ENCODE measurements at places on chromosomes 7 and 10. TPM values are rescaled to one million over a fixed set of nuclear protein-coding genes. Genes with fewer than 3 reads are reported as not detected.
A peak's percentile ranks its signal among the peaks of the same experiment; 100 is the strongest.

INMT gene
- 15.6 TPM for polyA plus RNA-seq

DNA sequence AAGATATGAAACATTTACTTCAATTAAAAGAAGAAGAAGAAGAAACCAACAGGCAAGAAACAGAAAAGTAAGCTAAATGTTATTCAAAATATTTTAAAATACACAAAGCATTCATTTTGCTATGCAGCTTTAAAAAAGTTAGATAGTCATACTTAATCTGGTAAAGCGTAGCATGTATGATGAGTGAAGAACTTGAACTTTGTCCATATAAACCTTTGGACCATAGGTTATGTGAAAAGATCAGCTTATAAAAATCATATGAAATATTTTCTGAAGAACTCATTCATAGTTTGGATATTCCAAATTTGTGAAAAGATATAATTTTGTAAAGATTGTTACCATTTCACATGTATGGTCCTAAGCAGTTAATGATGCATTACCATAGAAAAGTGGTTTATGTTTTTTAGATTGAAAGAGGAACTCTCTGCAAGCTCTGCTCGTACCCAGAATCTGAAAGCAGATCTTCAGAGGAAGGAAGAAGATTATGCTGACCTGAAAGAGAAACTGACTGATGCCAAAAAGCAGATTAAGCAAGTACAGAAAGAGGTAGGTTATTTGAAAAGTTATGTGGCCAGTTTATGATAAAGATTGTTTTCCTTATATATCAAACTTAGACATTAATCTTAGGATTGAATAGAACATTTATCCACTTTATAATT is 37.3 kb downstream of the KIF20B start:
- no peak for DNase-seq

- DNase-seq = no peak
These were observed 32.4 kb downstream of the DRGX start for GRCh38 chr10:49363309-49364031.

- no peak for DNase-seq
These were observed at the start of gene SVIL for GRCh38 chr10:29634764-29635625. Gene SVIL (minus strand): TSS chr10:29634971. CDS start chr10:29555058, 79,913 bp downstream.

TMEM140 gene
- 7.0 TPM for polyA plus RNA-seq

- DNase-seq = no peak
These were observed 124.1 kb downstream of the LMBR1 start for GRCh38 chr7:156768698-156769472.

- no peak for DNase-seq
These were observed at the start of gene CCDC172 for GRCh38 chr10:116324227-116324950. Gene CCDC172 (plus strand): TSS chr10:116324448. CDS start chr10:116325012, 564 bp downstream.

FLNC gene
- polyA plus RNA-seq = 0.93 TPM

DNA sequence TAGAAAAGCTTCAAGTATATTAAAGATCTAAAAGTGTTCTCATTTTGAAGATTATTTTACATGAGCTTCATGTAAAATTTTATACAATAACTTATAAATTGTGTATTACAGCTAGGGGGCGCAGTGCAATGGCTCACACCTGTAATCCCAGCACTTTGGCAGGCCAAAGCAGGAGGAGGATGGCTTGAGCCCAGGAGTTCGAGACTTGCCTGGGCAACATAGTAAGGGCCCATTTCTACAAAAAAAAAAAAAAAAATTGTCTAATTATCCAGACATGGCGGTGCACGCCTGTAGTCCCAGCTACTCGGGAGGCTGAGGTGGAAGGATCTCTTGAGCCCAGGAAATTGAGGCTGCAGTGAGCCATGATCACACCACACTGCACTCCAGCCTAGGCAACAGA is 16.6 kb downstream of the ACBD5 start:
- peak; percentile 79 for DNase-seq

GRCh38 chr10:93039110-93039509 is 21.5 kb upstream of the CYP26C1 start:
- no peak for DNase-seq

DNA sequence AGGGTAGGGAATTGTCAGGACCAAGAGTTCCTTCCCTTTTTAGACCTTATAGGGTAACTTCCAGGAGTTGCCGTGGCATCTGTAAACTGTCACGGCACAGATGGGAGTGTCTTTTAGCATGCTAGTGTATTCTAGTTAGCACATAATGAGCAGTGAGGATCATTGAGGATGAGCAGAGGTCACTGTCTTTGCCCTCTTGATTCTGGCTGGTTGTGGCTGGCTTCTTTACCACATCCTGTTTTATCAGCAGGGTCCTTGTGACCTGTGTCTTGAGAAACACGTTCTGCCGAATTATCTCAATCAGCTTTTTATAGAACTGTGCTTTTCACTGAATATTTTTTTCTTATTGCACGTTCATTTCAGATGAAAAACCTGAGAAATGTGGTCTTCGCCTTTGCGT is 41.5 kb downstream of the MINPP1 start:
- no peak for DNase-seq

DNA sequence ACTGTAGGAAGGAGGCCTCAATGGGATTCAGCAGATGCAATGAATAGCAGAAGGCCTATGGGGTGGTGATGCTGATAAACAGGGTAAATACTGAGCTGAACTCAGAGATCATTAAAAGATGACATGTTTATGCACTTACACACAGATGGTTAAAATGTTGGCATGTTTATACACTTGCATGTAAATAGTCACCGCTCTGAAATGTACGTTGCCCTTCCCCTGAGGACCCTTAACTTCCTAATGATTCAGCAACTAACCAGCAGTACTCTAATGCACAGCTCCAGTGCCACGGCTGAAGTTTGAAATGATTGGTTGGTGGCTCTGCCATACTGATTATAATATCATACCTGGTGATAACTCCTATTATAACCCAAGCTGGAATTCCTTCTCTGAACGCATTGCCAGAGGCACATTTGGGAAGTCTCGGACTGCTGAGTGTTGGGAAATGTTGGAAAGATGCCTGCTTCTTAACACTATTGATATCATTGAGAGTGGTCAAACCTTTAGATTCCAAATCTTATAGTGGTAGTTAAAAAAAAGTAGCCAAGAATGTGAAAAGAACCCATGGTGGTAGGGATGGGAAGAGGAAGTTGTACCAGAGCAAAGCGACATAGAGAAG is 3.7 kb upstream of the CAV1 start:
- DNase-seq = no peak

- DNase-seq = peak; percentile 57
These were observed 236.1 kb downstream of the PTPRN2 start for GRCh38 chr7:158351481-158351880.

DNA sequence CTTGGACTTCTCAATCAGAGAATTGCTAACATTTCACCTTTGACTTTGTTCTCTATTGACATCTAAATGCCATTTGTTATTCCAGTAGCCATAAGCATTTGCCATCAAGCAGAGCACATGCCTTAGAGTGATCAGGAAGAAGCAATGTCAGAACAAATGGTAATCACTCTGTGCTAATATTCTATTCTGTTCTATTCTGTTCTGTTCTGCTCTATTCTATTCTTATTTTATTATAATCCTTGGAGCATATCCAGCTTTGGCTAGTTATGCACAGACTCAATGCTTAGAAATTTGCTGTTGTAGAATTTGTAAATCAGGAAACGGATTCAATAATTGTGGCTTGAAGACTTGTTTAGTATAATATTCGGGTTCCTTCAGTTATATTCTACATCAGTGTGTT is 175.4 kb downstream of the EXOC4 start:
- no peak for DNase-seq

- DNase-seq = no peak
These were observed 126.9 kb downstream of the SDK1 start for GRCh38 chr7:3427957-3428356.

DNA sequence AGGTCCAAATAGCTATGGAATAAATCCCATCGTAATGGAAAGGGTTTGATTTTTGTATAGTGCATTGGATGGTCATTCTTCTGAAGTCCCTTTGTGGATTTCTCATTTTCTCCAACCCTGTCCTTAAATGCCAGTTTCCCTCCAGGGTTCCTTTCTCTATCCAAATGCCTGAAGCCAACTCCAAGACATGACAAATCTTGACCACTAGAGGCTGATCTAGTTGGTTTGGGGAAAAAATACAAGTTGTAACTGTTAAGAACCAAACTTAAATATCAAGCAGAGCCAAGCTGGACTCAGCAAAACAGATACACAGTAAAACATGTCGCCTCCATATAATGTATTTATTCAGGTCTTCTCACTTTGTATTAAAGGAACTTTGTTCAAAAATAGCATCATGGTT is 28.7 kb downstream of the FRMD4A start:
- DNase-seq = no peak
